CD4-positive, alpha-beta T cell (primary cell): ENCODE measurements at places on chromosomes 6 and 20. TPM values are rescaled to one million over a fixed set of nuclear protein-coding genes. Genes with fewer than 3 reads are reported as not detected.

GRCh38 chr6:52435345-52435744 lies 15.2 kb downstream of the EFHC1 start:
- H3K36me3 ChIP-seq, result no peaks in the 10 kb centered on the region
- no peak overlapping the region for H3K4me3 ChIP-seq
- H3K4me1 ChIP-seq, result no peaks in the 10 kb centered on the region
- no peak overlapping the region for H3K27ac ChIP-seq

- DNase-seq, result no peak
- H3K4me1 ChIP-seq, result peaks cover 6% of the 10 kb centered on the region
- no peak overlapping the region for H3K4me3 ChIP-seq
- no peaks in the 10 kb centered on the region for H3K27me3 ChIP-seq
- no peaks in the 10 kb centered on the region for H3K36me3 ChIP-seq
These were observed 16.4 kb upstream of the KIFC1 start for GRCh38 chr6:33375143-33375671.

GRCh38 chr6:44071670-44072451 lies 55.4 kb downstream of the MRPL14 start:
- no peaks in the 10 kb centered on the region for H3K36me3 ChIP-seq
- no peak overlapping the region for H3K4me3 ChIP-seq
- no peak overlapping the region for H3K27ac ChIP-seq
- DNase-seq, result no peak

The OXT gene
- total RNA-seq, result 1.1 TPM

The TREM1 gene
- total RNA-seq, result 1.8 TPM

The VIP gene
- total RNA-seq, result not detected

The PHACTR3 gene
- total RNA-seq, result not detected

DNA sequence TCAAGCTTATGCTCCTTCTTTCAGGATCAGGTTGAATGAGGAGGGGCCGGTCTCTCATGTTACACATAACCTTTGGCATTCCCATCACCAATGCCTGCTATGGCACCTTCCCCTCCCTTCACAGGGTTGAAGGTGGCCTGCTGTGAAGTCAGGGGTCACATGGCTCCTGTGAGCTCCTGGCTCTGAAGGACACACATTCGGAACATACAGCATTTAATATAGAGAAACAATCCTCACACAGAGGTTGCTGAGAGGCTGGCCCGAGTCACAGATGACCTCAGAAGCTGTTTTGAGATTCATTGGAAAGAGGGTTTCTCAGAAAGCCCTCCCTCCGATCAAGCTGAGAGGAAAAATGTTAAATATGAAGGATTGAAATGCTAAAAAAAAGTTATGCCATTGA lies 82.1 kb downstream of the PSMG4 start:
- H3K27me3 ChIP-seq, result no peaks in the 10 kb centered on the region
- H3K4me1 ChIP-seq, result no peaks in the 10 kb centered on the region
- no peak for DNase-seq
